ENCODE measurements at places on chromosomes 7 and 10.

DNA sequence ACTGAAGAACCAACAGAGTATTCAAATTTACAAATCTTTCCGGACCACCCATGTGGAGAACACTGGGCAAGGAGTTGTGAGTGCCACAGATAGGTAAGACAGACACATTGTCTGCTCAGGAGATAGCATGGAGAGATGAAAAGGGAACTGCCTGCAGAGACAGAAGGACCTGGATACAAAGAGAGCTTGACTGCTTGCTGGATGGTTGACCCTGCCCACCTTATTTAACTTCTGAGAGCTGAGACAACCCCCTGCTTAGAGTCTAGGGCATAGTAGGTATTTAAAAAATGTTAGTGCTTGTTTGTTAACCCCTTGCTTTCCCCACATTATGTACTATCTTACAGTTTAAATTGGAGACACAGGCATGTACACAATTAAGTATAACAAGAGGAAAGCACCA is 314.1 kb downstream of the THSD7A start:
- DNase-seq, result no peak

DNA sequence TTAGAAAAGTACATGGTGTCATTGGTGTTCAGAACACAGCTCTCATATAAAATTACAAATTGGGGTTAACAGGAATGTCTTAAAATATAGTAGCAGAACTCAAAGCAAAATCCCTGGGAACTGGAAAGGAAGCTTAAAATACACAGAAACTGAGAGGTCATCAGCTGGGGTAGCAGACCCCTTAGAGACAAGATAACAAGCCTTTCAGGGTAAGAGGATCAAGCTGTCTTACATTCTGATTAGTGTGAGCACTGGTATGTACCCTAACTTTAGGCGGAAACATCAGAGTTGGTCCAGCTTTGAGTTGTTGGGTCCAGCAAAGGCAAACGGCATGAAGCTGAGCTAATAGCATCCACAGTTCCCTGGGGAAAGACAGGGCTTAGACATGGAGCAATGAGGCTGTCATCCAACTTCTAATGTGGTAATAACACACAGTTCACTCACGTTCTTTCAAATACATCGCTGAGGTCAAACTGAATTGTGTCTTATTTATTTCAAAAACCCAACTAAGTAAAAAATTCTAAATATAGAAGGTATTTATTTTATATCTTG is 32.6 kb downstream of the ARHGAP21 start:
- DNase-seq, result no peak

DNA sequence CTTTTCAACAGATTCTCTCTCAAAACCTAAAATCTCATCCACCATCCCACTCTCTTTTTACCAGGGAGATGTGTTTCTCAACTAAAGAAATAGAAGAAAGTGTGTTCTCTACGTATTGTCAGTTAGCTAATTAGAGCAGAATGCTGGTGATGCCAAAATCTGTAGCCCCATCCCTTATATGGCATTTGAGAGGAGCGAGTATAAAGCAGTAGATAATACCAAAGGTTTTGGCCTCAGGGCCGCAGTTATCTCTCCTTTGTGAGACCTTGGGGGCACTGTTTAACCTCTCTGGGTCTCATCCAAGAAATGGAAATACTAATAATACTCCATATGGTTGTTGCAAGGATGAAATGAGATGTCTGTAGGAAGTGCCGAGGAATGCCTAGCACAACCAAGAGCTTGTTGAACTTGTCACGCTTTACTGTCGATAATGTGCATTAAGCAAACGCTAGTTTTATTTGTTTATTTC is 456 bp upstream of the DLD start:
- DNase-seq, result peak; percentile 4

- no peak for DNase-seq
Measured at GRCh38 chr10:92395271-92395670, 104.3 kb downstream of the MARCHF5 start.

DNA sequence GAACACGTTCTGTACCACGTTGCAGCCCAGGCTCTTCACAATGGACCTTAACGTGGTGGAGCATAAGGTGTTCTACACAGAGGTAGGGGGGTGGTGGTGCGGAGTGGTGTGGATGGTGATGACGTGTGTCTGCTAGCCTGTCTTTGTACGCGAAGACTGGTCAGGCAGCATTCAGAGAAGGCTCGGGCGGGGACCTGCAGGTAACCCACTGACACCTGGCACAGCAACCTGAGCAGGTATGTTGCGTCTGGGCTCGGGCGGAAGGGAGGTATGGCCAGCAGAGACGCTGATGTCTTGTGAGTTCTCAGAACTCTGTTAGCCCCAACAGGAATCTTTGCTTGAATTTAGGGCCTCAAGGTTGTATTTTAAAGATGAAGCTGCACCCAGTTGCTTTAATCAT is 55.0 kb downstream of the TRRAP start:
- no peak for DNase-seq

DNA sequence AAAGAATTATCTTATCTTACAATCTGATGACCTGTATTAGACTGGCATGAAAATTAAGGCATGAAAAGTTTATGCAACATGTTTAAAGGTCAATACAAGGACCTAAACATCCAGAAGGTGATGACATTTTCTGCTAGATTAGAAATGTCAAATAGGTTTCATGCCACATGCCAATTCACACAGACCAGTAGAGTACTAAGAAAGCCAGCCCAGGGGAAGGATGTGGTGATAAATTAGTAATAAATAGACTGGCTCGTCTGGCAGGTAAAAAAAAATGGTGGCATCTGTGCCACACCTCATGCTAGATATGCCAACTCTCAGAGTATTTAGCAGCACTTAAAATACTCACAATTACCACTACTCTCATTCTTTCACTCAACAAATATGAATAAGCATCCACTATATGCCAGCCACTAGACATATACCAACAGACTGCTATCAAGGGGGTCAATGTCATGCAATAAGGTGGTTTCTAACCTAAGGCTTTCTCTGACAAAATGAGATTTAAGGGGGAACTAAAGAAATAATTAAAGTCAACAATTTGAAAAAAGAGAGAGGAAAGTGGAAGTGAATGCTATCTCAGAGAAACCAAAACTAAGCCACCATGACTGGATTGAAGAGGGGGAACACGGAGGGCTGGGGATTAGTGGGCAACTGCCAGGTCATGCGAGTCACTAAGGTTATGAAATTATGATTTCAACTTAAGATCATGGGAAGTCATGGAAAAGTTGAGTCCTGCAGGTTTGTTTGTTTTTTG is 83.5 kb downstream of the SGMS1 start:
- no peak for DNase-seq

GRCh38 chr10:130885021-130885655 is 426.4 kb downstream of the TCERG1L start:
- DNase-seq, result no peak

DNA sequence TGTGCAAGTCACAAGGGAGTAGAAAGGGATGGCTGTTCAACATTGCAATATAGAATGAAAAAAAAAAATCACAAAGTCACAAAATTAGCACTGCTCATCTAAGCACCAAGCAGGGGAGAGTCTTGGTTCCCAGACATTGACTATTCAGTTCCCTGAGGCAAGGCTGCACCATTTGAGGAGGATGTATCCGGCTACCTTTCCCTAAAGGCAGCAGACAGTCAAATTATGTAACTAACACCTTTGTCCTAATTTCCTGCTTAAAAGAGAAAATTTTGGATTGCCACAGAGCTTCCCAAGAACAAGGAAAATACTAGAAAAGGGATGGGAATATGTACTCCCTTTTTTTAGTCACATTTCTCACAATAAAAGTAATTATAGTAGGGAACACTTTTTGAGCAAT is 148.1 kb downstream of the PCLO start:
- no peak for DNase-seq

DNA sequence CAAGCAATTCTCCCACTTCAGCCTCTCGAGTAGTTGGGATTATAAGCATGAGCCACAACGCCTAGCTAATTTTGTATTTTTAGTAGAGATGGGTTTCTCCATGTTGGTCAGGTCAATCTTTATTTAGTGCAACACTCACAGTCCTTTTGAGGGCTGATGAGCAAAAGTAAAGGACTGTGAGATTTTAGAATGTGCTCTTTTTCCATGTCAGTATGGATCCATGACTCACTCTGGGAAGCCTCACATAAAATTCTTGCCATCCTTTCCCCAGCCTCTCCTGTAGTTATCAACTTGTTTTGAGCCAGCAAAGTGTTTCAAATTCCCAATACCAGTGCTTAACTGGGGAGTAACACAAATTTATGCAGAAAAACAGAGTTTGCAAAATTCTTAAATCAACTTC is 135.8 kb upstream of the CXCL12 start:
- no peak for DNase-seq

DNA sequence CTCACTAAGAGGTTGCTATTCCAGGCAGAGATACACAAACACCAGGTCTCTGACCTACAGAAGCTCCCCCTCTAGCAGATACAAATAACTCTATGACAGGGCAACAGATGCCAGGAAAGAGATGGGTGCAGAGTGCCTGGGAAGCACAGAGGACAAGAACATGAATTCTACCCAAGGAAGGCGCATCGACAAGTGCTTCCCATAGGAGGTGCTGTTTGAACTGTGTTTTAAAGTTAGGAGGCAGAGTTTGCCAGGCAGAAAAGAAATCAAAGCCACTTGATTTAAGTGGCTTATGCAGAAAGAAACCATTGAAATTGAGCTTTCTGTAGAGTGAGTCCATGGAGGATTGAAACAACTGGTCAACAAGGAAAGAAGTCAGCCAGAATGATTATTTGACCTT is 35.3 kb upstream of the EGR2 start:
- no peak for DNase-seq

Data from effector memory CD8-positive, alpha-beta T cell (primary cell).